ENCODE measurements at places on chromosomes 2 and 18.

GRCh38 chr2:238466243-238466756, 39.6 kb downstream of the ASB1 start:
- no peak for DNase-seq

DNA sequence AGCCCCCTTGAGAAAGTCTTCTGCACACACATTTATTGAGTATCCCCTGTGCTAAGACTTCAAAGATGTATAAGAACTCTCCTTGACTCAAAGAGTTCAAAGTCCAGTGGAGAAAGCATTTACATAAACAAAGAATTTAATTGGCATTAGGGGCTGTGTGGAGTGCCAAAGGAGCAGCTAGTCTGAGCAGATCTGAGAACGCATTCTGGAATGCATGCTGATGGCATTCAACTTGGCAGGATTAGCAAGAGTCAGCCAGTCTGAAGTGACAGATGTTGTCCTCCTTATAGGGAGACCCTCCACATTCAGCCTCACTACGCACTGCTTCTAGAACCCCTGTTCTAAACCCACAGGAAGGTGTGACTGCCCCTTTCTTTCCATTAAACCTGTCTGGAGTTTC, 191.5 kb downstream of the RAD51AP2 start:
- DNase-seq, result no peak

- no peak for DNase-seq
Observed at GRCh38 chr18:49846361-49846662, 33.0 kb upstream of the ACAA2 start.

DNA sequence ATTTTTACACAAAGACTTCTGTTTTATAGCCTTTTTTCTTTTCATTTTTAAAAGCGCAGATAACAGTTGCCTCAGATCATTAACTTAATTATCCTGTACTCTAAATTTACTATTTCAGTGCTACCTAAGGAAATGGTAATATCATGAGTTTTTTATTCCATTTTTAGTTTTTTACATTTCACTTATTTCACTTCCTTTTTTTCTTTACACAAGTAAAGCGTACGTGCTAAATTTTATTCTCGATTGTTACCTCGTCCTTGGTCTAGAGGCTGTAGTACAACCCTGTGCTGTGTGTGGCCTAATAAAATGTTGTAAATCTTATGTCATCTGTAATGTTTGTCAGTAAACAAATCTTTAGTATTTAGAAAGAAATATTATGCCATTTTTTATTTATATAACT, 49.2 kb downstream of the CRIM1 start:
- no peak for DNase-seq

DNA sequence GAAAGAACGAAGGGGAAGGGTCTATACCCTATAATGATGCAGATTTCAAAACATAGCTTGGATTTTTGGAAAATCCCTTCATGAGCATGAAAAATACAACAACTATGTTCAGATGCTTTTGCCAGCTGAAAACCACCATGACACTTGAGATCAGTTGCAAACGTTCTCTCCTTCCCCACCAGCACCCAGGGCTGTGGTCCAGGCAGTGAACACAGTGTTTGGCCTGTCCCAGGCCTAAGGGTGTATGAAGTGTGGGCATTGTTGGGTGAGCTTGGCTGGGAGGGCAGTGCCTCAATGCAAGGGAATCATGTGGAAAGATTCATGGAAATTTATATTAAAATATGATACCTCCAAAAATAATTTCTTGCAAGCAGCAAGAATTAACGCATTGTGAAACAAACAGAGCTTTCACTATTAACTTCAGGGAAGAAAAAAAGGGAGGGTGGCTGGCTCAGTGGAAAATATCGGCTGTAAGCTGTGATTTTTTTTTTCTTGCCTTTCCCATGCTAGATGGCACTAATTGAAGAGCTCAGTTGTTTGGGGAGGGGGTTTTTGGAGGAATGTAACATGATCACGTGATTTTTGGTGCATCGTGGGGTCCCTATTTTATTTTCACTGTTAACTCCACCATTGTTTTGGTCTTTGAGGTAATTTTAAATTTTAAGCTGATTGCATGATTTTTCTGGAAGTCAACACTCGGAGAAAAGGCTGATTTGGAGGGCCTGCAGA, 52.0 kb downstream of the CDC42EP3 start:
- no peak for DNase-seq

DNA sequence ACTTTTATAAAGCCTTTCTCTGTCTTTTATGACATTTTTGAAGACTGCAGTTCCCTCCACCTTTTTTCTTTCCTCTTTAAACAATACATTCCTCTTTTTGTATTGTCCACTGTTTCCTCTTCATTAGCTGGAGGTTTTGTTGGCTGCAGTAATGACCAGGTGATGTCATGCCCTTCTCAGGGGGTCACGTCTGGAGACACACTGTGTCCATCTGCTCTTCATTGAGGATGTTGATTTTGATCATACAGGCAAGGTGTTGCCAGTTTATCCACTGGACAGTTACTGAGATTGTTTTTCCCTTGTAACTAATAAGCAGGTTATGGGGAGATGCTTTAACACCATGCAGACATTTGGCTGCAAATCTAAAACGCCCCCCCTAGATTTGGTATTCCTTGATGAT, 19.8 kb downstream of the ZNF407 start:
- no peak for DNase-seq

DNA sequence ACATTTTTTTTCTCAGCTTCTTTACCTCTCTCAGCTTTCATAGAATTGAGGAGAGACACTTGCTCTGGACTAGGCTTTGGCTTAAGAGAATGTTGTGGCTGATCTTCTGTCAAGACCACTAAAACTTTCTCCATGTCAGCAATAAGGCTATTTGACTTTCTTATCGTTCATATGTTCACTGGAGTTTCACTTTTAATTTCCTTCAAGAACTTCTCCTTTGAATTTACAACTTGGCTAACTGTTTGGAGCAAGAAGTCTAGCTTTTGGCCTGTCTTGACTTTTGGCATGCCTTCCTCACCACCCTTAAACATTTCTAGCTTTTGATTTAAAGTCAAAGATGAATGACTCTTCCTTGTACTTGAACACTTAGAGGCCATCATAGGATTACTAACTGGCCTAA, 104.4 kb upstream of the SLC39A10 start:
- no peak for DNase-seq

GRCh38 chr18:40004246-40004645, 1950.8 kb upstream of the PIK3C3 start:
- DNase-seq, result no peak

GRCh38 chr2:46338674-46339073, 41.5 kb downstream of the EPAS1 start:
- no peak for DNase-seq

GRCh38 chr2:161138429-161138828, 21.8 kb upstream of the TANK start:
- DNase-seq, result no peak

DNA sequence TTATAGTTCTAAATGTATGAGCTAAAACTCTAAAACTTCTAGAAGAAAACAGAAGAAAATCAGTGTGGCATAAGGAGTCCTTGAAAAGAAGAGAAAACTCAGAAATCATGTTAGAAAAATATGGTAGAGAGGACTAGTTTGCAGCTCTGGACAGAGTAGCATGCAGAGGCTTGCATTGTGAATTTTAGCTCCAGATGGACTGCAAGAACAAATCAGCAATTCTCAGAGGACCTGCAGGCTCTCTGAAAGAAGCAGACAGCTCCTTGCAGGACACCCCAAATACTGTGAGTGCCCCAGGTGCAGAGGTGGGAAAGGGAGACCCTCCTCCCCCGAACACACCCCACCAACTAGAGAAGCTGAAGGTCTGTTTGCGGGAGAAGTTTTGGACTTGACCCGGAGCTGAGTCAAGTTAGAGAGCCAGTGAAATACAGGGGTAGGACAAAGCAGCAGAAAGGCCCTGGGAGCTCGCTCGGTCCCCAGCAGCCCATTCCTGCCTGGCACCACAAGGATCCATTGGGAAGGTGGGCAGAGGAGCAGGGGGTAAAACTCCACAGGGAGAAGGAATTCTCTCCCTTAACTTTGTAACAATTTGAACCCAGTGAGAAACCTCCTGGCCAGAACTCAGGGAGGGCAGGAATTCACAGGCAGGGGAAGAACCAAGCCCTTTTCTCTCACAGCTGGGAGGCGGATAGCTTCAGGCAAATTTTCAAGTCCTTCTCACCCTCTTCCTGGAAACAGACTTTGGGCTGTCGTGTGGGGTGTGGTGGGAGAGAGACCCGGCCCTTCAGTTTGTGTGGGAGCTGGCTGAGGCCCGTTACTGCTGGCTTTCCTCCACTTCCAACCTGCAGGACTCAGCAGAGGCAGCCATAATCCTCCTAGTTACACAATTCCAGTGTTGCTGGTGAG, 216.2 kb upstream of the SLC35G4 start:
- no peak for DNase-seq

GRCh38 chr18:44134447-44134846, 546.2 kb upstream of the SETBP1 start:
- no peak for DNase-seq

Data from trophoblast cell (in vitro differentiated cells and primary cell).